ENCODE measurements at places on chromosomes 4 and X.

- no peak for DNase-seq
Observed at GRCh38 chrX:123779908-123780396, 47.1 kb upstream of the THOC2 start.

DNA sequence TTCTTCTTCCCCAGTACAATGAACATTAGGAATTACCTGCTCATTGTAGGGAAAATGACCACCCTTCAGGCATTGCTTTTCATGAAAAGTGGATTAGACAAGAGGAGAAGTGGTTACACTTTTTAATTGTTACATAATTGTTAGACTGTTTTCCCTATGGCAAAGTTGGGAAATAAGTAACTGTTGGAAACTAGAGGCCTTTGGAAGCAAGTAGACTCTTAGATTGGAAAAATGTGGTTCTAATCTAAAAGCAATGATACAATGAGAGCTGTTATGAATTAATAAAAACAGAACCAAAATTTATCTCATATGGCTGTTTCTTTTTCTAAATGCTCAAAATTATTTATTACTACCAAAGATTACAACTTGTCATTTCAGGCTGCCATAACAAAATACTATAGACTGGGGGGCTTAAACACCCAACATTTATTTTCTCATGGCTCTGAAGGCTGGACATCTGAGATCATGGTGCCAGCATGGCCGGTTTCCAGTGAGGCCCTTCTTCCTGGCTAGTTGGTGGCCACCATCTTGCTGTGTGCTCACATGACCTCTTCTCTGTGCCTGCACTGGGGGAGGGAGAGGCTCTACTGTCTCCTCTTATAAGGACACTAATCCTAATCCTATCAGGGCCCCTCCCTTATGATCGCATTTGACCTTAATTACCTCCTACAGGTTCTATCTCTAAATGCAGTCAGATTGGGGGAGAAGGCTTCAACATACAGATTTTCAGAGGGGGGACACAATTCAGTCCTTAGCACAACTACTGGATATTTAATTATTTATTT, 12.5 kb downstream of the CC2D2A start:
- DNase-seq = no peak

GRCh38 chr4:25892796-25893195, 21.2 kb upstream of the SMIM20 start:
- DNase-seq = no peak

GRCh38 chrX:30898886-30899285, 9.8 kb upstream of the TAB3 start:
- DNase-seq = no peak

DNA sequence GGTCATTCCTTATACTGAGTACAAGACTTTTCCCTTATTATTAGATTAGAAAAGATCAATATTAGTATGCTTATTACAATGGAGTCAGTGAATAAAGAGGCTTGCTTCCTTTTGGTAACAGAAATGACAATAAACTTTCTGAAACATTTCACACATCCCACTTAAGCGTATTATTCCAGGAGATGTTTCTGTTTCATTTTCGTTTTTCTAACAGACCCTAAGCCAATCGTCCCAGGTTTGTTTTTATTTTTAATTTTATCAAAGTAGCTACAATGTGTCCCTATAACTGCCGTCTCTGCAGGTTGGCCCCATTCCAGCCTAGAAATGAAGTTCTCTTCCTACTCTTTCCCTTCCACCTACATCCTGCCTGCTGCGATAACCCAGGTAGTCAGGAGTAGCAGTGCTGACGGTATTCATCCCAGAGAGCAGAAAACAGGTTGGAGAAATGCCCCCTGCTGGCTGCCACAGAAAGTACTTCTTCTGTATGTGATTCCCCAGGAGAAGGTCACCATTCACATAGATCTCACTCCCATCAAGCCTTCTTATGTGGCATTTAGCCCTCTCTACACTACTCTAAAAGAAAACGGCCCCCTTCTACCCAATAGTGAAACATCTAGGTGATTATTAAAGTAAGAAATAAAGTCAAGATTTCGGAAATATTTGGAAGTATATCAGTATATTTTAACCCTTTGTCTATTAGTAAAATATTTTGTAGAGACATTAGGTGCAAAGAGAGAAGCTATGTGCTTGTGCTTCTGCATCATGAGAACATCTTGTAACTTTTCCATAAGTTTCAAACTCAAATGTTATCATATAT, 40.4 kb downstream of the ENPEP start:
- DNase-seq = peak; percentile 60

DNA sequence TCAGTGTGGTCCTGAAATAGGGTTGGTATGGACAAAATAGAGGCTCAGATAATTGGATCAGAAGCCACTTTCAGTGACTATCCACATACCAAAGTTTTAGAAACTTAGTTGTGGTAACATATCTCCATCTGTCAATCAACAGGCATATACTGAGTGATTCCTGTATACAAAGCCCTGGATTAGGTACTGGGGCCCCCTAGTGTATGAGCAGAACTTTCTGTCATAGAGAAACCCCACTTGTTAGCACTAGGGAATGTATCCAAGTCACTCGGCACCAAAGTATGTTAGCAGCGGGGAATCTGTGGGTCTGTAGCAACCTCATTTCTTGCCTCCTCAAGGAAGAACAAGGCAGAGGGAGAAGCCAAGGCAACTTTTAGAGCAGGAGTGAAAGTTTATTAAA, 50.7 kb downstream of the MAP7D3 start:
- peak; percentile 25 for DNase-seq

GRCh38 chr4:82705928-82706300, 92.7 kb downstream of the SCD5 start:
- no peak for DNase-seq

- DNase-seq = no peak
Observed at GRCh38 chrX:68647156-68647957, at the start of gene STARD8. Gene STARD8, plus strand, starts transcription at chrX:68647666. Its CDS starts 217 bp downstream, at chrX:68647883.
